Suppressor macrophage (primary cell): ENCODE measurements at places on chromosomes 13 and 19.
A peak's percentile ranks its signal among the peaks of the same experiment; 100 is the strongest.

- DNase-seq: no peak
Observed at GRCh38 chr13:73073050-73073449, 14.2 kb downstream of the KLF5 start.

- no peak for DNase-seq
Observed at GRCh38 chr19:29634423-29635130, 28.5 kb downstream of the POP4 start.

- no peak for DNase-seq
Observed at GRCh38 chr13:23325191-23325590, 108.3 kb downstream of the SACS start.

DNA sequence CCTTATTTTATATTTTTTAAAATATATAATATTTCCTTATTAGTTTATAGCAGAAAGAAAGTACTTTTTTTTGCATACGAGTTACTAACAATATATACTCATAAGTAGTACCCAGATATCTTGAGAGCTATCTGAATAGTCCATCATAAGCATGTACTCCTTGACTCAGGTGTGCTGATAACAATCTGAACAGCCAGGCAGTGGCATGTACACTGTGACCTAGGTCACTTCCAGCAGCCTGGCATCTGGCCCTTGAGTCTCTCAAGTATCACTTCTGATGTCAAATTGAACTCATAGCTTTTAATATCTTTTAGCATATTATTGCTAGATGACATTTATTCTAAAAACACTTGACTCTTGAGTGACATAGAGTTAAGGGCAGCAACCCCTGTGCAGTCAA is 1576.7 kb downstream of the SLITRK1 start:
- DNase-seq: no peak

GRCh38 chr13:44267980-44268379 is 105.6 kb upstream of the SERP2 start:
- no peak for DNase-seq

DNA sequence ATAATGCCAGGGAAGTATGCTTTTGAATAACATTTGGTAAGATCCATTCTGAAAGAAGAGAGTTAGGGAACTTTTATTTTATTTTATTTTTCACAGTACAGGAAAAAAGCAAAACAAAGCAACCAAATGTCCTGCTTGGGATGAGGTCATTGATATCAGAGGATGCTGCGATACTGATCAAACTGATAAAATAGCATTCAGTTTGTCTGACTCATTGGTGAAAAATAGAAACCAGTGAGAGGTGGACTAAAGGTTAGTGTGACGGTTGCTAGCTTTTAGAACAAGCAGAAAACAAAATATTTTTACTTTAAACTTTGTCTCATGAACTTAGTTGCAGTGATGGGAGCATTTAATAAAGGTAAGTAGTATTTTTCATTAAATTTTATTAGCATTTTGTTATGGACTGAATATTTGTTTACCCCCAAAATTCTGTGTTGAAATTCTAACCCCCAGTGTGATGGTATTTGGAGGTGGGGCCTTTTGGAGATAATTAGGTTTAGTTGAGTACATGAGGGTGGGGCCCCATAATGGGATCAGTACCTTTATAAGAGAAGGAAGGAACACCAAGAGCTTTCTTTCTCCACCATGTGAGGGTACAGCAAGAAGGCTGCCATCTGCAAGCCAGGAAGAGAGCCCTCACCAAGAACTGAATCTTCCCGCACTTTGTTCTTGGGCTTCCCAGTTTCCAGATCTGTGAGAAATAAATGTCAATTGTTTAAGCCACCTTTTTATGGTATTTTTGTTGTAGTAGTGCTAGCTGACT is 37.3 kb downstream of the ITGBL1 start:
- no peak for DNase-seq

DNA sequence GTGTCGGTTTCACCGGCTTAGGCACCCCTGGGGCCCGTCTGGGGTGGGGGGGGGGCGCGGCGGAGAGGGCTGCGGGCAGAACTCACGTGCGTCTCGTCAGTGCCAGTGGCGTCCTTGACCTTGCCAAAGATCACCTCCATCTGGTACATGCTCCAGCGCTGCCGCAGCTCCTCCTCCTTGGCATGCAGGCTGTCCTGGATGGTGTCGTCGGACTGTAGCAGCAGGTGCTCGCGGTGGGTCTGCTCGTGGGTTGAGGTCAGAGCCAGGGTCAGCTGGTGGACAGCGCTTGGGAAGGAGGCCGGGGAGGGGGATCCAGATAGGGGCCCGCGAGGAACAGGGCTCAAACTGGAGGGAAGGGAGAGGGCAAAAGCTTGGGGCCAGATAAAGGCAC is 4.7 kb upstream of the RGL3 start:
- no peak for DNase-seq

- DNase-seq: peak; percentile 88
Observed at GRCh38 chr19:1074544-1075283, 7.7 kb downstream of the ARHGAP45 start.

DNA sequence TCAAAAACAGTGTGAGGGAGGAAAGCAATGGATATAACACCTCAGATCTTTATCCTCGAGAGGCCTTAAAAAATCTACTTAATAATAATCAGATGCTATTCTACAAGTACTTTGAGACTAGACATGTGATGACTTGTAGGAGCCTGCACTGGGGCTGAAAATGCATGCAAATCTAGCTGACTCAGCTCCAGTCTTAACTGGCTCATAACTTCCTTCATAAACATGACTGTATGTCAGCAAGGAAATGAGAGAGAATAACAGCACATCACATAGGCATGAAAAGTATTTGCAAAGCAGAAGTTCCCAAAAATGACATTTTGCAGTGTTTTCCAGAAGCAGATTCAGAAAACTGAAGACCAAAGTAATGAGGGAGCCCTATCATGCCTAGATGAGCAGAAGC is 38.1 kb downstream of the PSG5 start:
- peak; percentile 14 for DNase-seq

- DNase-seq: peak; percentile 59
Observed at GRCh38 chr19:30227661-30228112, 144.5 kb upstream of the ZNF536 start.

DNA sequence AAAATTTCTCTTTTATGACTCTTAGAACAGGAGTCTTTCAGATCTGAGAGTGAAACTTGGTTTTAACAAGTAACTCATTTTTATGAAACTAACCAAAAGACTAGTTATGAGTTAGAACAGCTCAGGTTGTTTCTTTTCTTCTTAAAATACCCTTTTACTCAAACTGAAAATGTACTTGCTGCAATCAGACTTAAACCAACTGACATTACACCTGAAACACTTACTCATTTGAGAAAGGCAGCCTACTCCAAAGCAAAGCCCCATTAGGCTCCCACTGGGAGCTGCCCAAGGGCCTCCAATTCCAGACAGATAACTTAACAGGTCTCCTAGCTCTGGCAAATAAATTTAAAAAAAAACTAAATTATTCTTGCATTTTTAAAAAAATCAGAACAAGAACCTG is 3.6 kb downstream of the FOXO1 start:
- DNase-seq: no peak

DNA sequence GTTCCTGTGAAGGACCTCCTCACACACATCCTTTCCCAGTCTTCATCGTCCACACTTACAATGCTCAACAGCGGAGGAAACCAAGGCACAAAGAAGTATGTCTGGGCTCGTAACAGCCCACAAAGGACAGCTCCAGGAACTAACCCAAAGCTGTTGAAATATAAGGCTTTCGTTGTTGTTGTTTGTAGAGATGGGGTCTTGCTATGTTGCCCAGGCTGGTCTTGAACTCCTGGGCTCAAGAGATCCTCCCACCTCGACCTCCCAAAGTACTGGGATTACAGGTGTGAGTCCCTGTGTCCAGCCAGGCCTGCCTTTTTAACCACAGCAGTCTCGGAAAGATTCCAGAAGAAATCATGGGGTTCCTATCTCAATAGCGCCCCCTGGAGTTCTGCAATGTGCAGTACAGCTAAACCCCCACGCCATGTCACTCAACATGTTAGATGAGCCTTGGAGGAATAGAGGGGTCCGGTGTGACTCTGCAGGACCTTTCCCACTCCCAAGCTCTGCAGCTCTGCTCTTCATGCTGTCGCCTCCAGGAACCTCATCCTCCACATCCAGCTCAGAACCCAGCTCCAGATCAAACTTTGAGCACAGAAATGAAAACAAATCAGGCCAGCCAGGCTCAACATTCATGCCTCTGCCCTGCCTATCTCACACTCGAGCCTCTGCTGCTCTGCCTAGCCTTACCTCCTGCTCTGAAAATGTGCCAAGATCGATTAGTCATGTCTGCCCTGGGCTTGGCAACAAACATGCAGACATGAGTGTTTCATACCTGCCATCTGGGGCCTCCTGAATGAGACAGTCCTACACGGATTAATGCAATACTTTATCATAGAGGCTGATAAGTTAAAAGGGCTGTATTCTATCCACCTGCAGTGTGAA is 7.5 kb downstream of the PLA2G4C start:
- DNase-seq: peak; percentile 59

- no peak for DNase-seq
Observed at GRCh38 chr13:63279136-63279535, 1863.5 kb upstream of the PCDH20 start.

GRCh38 chr13:50882816-50883435 is 26.7 kb upstream of the RNASEH2B start:
- DNase-seq: peak; percentile 23

DNA sequence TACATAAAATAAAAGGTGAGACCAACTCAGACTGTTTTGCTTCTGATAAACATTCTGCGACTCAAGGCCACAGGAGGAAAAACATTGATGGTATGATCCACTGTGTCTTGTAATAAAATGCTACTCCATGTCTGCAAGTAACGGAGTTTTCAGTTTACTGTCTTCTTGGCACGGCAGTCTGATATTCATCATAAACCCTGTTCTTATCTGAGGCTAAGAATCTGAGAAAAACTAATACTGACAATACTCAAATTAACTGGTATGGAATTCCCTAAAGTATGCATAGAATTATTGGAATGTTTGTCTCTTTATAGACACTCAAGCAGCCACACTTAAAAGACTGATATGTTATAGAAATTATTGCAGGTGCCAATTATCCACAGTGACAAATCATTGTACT is 125.5 kb downstream of the TBC1D4 start:
- DNase-seq: no peak

DNA sequence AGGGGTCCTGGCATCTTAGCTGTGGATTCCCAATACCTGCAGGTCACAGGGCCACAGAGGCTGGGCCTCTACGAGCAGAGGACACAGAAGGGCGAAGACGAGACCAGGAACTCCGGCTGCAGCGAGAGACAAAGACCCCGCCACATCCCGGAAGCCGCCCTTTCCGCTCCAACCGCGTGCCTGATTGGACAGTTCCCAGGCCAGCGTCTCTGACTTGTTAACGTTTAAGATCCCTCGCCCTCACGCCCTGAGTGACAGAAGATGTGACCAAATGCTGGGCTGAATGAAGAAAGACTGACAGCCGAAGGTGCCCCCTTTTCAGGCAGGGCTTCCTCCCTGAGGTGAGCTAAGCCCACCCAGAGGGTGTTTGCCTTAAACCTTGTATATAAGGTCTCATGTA is at the start of gene ZNF98:
TSS of gene ZNF98 (minus strand) at position 136 of the 400 bp plus-strand sequence. CDS start at position 14, 122 bp downstream.
- no peak for DNase-seq

DNA sequence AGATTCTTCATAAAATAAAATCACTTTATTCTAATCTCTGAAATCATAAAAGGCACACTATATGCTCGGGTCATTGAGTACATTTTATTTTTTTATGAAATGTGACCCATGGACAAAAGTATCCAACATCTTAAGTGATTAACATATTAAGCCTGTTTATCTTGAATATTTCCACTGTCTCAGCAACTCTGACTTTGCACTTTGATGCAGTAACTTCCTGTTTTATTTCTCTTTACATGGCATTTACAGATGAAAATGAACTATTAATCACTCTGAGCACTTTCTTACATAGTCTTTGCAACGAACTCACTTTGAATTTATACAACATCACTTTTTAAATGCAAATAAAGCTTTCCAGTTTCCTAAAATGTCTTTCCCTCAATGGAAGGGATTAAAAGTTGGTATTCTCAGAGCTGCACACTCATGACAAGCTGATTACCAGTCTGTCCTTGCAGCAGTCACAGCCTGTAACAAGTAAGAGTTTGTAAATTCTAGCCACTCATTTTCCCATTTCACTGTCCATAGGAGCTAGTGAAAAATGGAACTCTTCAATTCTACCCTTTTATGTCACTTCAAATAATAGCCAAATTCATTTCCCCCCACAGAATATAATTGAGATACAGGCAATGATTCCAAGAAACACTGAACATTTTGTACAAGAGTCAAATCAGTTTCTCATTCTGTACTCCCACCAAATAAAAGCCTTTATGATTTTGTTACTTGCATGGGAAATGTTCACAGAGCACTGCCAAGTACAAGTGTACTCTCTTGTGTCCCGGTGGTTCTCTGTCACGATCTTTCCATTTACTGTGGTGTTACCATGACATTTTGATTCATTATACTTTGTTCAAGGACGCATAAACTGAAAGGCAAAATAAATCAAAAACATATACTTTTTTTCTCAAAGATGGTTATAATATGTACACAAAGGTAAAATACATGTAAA is 1968.9 kb downstream of the PCDH9 start:
- peak; percentile 49 for DNase-seq

DNA sequence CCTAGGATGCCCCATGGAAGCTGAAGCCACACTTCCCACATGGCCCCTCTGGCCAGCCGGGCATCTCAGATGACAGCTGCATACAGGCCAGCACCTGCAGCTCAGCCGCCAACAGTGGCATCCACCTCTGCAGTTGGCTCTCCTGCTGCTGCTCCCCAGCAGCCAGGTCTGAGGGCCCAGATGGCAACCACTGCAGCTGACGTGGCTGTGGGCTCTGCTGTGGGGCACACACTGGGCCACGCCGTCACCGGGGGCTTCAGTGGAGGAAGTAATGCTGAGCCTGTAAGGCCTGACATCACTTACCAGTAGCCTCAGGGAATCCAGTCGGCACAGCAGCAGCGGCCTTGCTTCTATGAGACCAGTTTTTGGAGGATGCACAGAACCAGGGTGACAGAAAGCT is 45.3 kb upstream of the LSM14A start:
- DNase-seq: no peak

GRCh38 chr13:23950736-23951510 is 53.6 kb upstream of the C1QTNF9B start:
- DNase-seq: no peak

DNA sequence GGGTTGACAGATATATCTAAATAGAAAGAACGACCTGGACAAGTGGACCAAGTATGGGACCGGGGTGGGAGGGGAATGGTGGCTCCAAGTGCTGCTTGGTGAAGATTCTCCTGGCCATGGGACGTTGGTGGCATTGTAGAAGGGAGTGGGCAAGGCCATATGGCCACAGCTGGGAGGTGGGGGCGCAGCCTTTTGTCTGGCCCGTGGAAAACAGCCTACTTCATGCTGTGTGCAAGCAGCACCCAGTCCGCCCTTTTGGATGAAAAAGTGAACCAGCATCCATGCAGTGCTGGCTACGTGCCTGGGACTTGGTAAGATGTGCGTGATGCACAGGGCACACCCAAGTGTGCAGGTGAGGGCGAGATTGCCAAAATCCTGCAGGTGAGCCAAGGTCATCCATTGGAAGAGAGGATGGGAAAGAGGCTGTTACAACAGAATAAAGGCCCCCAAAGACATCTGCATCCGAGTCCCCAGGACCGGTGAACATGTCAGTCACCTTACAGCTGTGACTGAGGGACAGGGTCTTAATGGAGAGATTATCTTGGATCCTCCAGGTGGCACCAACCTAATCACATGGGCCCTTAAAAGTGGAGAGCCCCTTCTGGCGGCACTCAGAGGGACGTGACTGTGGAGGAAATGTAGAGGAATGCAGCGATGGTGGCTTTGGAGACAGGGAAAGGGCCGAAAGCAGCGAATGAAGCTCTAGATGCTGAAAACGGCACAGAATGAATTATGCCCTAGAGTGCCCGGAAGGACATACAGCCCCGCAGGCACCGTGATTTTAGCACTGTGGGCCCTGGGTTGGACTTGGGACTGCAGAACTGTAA is 40.8 kb downstream of the TEX29 start:
- DNase-seq: no peak
